ENCODE measurements at places on chromosomes 5 and 9.

DNA sequence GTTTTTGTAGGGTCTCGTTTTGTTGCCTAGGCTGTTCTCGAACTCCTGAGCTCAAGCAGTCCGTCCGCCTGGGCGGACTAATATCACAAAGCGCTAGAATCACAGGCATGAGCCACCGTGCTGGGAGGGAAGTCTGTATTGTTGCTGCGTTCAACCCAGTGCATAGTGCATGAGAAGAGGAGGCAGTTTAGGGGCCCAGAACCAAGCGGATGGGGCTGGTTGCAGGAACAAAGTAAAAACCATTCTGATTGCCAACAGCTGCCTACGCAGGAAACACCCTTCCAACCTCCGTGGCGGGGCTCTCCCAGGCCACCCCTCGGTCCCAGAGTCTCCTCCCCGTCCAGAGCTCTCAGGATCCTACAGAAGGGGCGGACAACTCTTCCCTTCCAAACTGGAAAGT, 87.1 kb downstream of the ANXA2R start:
- DNase-seq: no peak

- DNase-seq: no peak
Observed at GRCh38 chr9:37667706-37668105, 17.0 kb downstream of the FRMPD1 start.

- DNase-seq: no peak
Observed at GRCh38 chr5:176736301-176736930, 73.9 kb upstream of the UNC5A start.

DNA sequence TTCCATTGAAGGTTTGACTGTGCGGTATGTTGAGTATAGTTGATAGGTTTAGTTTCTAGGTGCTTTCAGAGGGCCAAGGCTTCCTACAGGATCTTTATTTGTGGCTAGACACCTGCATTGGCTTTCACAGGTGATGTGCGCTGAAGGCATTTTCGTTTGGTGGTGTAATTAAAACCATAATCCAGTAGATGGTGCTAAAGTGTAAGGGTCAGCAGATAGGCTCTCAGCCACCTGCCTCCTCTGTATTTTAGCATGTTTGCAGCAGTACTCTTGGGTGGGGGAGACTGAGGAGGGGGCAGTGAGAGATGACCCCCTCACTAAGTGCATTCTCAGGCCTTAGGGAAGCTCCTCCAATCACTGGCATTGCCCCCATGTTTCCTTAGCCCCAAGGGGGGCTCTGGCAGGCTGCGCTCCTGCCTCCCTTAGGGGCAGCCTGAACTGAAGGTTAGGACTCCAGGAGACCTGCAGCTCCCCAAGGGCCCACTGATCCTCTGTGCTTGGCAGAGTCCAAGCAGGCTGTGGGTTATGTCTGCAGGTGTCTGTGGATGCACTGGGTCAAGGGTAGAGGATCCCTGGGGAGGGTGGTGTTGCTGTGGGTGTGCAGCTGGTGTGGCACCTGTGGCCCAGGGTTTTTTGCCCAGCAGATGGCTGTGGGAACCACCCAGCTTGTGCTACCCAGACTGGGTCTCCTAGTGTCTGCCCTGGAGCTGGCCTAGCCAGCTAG, 23.4 kb downstream of the CDK20 start:
- DNase-seq: no peak

- no peak for DNase-seq
Observed at GRCh38 chr5:57736716-57737115, 254.1 kb upstream of the ACTBL2 start.

- DNase-seq: no peak
Observed at GRCh38 chr5:65468633-65469032, 13.1 kb downstream of the ADAMTS6 start.

GRCh38 chr5:116361171-116361967, 213.3 kb downstream of the SEMA6A start:
- DNase-seq: no peak

- DNase-seq: no peak
Observed at GRCh38 chr5:179905161-179905560, 2.5 kb downstream of the TBC1D9B start.

GRCh38 chr5:96569332-96569731, 92.8 kb upstream of the CAST start:
- DNase-seq: no peak

All from stimulated activated CD8-positive, alpha-beta memory T cell treated with anti-CD3 and anti-CD28 coated beads, Interleukin-4, amount 100 ng/mL, for 1 hour (primary cell).